ENCODE measurements at places on chromosomes 5 and 9.

- DNase-seq = no peak
These were observed 35.9 kb upstream of the EXOC3 start for GRCh38 chr5:407051-407450.

GRCh38 chr9:38017149-38017884 lies 51.7 kb downstream of the SHB start:
- no peak for DNase-seq

DNA sequence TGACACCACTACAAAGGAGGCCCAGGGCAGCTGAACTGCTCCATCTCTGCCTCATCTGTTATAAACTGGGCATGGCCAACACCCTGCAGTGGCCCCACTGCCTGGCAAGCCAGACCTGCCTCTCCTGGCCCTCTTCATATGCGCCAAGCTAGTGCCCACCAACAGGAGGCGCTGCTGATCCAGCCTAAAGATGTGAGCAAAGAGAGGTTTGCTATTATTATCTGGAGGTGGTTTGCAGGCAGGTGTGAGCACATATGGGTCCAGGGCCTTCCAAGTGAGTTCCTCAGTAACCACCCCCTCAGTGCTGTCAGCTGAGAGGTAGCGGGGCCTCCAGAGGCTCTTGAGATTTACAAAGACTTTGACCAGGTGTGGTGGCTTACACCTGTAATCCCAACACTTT lies 232.2 kb downstream of the SYK start:
- no peak for DNase-seq

DNA sequence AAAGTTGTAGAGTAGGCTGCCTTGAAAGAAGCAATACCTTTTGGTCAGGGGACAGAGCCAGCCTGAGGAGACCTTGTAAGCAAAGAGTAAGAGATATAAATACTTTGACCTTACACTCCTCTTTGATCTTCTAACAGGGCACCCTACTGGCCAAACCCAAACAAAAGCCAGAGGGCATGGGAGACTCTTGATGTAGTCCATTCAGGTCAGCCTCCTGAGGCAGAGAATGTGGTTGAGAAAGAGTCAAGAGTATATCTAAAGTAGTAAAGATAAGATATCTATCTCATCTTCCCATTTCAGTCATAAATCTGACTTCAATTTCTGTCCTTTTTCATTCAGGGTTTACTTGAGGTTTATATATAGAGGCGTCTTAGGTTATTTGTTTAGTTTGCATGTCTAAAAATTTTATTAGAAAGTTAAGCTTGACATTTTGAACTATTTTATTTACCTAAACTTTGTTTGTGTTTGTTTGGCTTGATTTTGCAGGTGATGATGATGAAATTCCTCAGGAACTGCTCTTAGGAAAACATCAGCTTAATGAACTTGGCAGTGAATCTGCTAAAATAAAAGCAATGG lies 125.7 kb downstream of the NIPBL start:
- no peak for DNase-seq

- DNase-seq = no peak
These were observed 50.5 kb downstream of the CTNND2 start for GRCh38 chr5:11853796-11854195.

DNA sequence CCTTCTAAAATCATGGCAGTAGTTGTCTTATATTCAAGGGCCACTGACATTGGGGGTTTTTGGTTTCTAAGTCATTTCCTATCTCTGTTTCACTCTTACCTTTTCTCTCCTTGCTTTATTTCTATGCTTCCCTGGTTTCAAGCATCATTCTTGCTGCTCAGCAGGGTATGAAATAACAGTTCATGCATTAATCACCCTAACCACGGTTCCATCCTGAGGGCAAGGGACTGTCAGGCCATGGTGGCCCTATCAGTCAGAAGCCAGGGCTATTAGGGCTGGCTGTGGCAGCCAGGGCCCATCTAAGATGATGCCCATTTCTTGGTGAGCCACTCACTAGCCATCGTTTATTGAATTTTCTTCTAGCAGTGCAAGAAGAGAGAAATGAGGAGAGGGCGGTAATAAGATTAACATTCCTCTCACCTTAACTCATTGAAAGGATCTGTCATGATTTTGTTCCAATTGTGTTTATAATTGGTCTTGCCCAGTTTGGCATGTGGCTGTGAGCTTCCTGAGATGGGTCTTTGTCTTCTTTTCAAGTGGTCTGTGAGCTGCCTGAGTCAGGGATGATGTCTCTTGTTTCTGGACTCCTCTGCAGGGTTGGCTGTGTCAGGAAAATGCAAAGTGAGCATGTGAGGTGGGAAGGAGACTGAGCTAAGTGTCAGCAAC lies 45.2 kb downstream of the CYSTM1 start:
- no peak for DNase-seq

GRCh38 chr5:55176176-55176818 lies 3.3 kb upstream of the CDC20B start:
- peak; percentile 69 for DNase-seq

DNA sequence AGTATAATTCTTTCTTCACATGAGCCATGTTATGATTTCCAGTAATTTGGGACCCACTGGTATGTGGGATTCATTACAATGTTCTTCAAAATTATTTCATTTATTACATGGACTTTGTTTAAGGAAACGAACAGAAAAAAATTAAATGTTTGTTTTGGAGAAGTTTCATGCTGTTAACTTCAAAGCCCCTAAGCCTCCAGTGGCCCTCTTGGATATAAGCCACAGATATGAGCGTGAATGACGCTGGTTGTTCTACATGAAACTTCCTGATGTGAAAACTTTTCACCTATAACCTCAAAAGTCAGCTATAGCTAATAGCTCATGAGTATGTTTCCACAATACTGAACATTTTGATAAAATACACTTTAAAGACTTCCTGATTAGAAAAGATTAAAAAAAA lies 334.2 kb downstream of the PDE4D start:
- DNase-seq = no peak

GRCh38 chr5:125461641-125462072 lies 715.2 kb upstream of the ZNF608 start:
- DNase-seq = no peak

GRCh38 chr5:1724822-1725602 lies 74.6 kb downstream of the MRPL36 start:
- DNase-seq = no peak

DNA sequence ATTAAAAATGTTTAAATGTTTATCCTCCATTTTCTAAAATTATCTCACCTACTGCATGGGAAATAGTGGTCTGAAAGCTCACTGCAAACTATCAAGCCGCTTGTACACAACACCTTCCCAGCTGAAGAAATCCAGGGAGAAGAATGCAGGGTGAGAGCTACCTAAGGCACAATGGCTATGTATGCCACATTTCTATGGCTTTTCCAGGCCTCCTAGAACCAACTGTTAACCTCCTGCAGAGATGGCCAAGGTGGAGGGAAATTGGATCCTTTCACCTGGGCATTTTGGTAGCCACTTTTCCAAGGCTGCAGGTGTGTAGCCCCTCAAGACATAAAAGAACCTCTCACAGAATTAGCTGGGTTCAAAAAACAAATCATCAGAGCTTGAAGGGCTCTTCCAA lies 286.4 kb downstream of the EBF1 start:
- no peak for DNase-seq

- no peak for DNase-seq
These were observed 220.3 kb downstream of the SPATA31D1 start for GRCh38 chr9:82208741-82209450.

GRCh38 chr9:79020276-79020675 lies 551.5 kb upstream of the TLE4 start:
- DNase-seq = peak; percentile 7

DNA sequence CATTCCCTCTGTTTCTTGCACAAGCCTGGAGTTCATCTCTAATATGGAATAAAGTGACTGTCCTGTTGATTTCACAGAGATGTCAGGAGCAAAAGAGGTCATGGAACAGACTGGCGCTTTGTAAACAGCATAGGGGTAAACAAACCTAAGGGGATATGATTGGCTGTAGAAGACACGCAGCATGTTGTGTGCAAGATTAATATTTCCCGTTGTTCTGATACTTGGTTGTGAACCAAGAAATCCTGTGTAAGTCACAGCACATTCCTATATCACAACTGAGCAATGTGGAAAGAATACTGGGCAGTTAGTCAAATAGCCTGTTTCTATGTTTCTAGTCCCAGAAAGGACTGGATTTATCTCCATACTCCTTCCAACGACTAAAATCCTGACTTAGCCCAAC lies 3.2 kb downstream of the ADAMTS12 start:
- DNase-seq = no peak

DNA sequence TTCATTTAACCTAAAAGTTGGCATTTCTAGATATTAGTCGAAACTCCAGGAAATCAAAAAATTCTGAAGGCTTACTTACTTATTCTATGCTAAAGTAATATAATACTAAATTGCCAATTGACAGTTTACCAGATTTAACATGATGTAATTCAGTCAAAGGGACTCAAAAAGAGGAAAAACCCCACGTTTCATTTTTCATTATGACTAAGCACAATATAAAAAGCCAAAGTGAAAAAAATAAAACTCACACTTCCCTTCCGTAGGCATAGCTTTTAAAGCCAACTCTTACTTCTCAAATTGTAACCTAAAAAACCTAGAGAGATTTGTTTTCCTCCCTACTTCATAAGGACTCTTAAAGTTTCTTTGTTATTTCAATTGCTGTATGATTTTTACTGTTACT lies 146.6 kb downstream of the RAPGEF6 start:
- DNase-seq = no peak

DNA sequence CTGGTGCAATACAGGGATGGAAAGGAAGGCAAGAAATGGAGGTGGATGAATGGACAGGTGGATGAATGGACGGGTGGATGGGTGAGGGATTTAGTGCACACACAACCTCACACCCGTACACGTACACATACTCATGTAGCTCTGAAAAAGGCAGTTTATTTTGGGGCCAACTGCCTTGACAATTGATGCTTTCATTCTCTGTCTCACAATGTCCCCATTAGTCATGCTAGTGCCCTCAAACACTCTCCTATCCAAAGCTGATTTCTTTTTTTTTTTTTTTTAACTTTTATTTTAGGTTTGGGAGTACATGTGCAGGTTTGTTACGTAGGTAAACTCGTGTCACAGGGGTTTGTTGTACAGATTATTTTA lies 495.0 kb downstream of the DMAC1 start:
- DNase-seq = no peak

- no peak for DNase-seq
These were observed 45.0 kb upstream of the PRSS3 start for GRCh38 chr9:33750307-33750838.

DNA sequence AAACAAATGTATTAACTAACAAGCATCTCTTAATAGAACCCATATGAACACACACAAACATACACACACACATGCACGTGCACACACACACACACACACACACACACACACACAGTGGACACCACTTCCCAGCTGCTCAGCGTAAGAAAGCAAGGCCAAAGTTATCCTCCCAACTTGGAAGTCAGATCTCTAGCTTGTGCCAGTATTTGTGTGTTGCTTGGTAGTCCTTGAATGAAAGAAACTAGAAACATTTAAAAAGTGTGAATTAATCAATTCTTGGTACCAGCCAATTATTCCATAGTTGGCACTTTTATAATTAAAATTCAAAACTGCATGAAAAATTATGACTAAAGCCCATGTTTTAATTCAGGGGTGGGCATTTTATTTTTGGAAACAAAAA lies 178.1 kb downstream of the TMEM161B start:
- DNase-seq = no peak

DNA sequence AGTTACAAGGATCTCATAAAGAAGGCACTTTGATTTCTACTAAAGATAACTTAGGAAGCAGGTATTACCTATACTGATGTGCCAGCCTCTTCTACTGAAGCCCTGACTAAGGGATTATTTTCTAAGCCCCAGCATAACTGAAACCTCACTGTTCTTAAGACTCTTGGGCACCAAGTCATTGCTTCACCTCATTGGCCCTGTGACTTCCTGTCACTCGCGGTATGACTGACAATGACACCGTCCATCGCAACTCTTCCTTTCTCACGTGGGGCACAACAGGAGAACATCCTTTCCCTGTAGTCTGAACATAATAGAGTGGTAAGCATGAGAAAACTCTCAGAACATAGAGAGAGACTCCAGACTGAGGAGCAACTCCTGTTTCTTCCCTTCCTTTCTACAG lies 6.4 kb downstream of the OR2V2 start:
- no peak for DNase-seq

DNA sequence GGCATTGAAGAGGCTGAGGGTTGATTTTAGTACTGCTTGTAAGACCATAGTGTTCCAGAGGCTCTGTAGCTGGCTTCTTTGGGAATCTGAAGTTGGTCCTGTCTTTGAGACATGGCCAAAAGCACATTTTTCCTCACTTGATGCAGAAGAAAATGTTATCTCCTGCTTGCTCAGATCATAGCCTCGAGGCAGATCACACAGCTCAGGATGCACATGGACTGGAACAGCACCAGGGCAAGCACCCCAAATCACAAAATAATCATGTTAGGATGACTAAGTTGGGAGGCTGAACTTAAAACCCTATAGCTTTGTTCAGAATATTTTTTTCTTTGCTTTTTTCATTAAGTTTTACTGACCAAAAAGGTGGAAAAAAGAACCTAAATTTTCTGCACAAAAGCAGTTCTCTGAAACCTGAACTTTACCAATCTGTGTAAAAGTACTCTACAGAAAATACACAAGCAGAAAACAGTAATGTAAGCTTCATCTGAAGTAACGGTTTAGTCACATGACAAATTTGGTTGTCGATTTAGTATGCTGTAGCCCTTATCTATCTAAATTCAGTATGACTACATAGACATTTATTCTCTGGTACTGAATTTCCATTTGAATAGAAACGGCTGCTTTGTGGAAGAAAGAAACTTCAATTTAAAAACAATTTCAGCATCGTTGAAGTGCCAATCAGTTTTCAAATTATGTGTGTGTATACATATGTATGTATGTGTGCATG lies 3.4 kb downstream of the KLHL9 start:
- DNase-seq = no peak

GRCh38 chr5:34892414-34892813 lies 22.9 kb downstream of the RAD1 start:
- no peak for DNase-seq

DNA sequence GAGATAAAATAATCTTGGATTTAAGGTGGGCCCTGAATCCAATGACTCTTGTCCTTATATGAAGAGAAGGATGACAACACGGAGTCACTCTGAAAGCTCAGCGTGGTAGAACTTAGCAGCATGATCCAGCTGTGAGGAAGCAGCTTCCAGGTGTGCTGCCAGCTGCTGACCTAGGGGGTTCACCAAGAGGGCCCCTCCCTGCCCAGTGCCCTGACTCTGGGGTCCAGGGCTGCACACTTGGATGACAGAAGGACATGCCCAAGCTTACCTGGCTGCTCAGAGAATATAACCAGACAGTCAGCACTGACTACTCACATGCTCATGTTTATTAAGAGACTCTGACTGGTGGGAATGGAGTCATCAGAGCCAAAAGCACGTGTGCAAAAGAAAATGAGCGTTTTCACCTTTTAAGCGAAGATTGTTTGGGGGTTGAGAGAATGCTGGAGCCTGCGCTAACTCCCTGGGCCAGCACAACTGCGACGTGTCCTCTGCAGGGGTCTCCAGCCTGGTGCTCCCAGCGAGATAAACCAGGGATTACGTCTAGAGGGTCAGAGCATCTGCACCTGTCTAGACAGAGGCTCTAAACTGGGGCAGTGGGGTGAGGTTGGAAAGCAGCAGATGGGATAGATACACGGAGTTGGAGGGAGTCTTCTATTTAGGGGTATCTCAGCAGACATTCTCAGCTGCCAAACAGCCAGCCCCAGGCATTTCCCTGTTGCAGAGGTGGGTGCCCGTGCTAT lies 41.3 kb downstream of the ROPN1L start:
- DNase-seq = no peak

GRCh38 chr9:125359011-125359410 lies 97.4 kb downstream of the GAPVD1 start:
- no peak for DNase-seq

- DNase-seq = no peak
These were observed 1143.2 kb upstream of the CDH6 start for GRCh38 chr5:30050056-30050815.

GRCh38 chr9:91308191-91308590 lies 53.5 kb downstream of the AUH start:
- DNase-seq = no peak

All from NCI-H748 treated with DMSO at 0.1 percent for 48 hours (cell line).